IMR-90 (cell line): ENCODE measurements at places on chromosomes 4 and X. TPM values are rescaled to one million over a fixed set of nuclear protein-coding genes. Genes with fewer than 3 reads are reported as not detected.
A peak's percentile ranks its signal among the peaks of the same experiment; 100 is the strongest.

DNA sequence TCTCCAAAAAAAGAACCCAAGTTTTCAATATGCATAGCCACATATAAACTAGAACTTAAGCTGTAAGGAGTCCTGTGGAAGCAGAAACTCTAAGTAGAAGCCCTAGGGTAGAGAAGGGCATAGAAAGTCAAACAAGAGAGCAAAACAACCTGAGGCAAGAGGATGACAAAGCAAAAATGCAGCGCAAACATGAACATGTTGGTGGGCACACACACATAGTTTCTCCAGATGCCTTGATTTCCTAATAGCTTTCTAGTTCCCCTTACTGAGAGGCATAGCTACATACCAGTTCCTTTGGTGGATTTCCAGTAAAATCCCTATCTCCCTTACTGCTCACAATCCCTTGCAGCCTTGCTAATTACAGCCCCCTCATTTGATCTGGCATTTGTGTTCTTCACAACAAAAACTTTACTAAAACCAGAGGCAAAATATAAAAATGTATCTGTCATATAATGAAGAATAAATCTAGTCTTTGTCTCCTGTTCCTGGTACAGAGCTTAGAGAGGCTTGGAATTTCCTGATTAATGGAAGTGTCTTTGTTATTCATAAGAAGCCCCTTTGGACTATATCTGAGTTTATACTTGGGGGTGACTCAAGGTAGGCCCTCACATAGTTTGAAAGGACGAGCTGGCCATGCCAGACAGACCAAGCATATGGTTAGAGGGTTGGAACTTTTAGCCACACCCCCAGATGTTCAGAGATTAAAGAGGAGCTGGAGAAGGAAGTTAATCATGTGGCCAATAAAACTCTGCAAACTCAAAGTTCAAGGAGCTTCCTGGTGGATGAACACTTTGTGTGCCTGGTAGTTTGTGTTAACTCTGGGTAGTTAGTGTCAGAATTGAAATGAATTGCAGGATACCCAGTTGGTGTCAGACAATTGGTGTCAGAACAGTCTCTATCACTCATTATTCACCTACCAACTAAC lies 52.7 kb upstream of the ZCCHC13 start:
- DNase-seq = peak; percentile 68
- H3K36me3 ChIP-seq = peaks cover 7% of the 10 kb centered on the region
- no peaks in the 10 kb centered on the region; the same call in 1 of the 2 replicates for H3K27me3 ChIP-seq
- peaks cover 12% of the 10 kb centered on the region for H3K4me1 ChIP-seq

DNA sequence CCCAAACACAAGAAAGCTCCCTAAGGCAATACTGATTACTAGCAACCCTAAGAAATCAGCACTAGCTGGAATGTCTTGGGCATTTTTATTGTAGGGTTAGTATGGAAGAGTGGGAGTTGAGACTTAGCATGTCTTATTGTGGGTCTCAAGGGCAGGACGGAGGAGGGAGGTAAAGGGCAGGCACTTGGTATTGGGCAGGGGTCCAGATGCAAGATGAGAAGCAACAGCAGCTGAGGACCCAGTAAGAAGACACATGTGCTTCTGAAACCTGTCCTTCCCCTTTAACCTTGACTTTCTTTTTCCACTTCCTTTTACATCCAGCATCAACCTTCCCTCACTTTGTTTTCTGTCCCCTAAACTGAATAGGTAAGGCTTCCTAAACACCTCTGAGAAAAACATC lies 37.4 kb downstream of the LARP7 start:
- H3K27me3 ChIP-seq = no peaks in the 10 kb centered on the region
- H3K27ac ChIP-seq = no peak overlapping the region
- H3K36me3 ChIP-seq = no peaks in the 10 kb centered on the region
- DNase-seq = no peak
- H3K4me3 ChIP-seq = no peak overlapping the region

GRCh38 chr4:119834906-119835612 lies 206.5 kb upstream of the PDE5A start:
- H3K4me3 ChIP-seq = no peak overlapping the region
- peaks cover 6% of the 10 kb centered on the region for H3K4me1 ChIP-seq
- peak overlapping the region; percentile 97; the same call in 1 of the 2 replicates for H3K27ac ChIP-seq
- H3K27me3 ChIP-seq = no peaks in the 10 kb centered on the region

- no peak overlapping the region for H3K4me3 ChIP-seq
- peaks cover 31% of the 10 kb centered on the region for H3K4me1 ChIP-seq
- H3K36me3 ChIP-seq = no peaks in the 10 kb centered on the region; the same call in 1 of the 2 replicates
- DNase-seq = no peak
- H3K27me3 ChIP-seq = no peaks in the 10 kb centered on the region
Observed at GRCh38 chr4:87033902-87034301, 99.1 kb downstream of the AFF1 start.

GRCh38 chrX:2592279-2592678 lies 91.5 kb upstream of the DHRSX start:
- H3K36me3 ChIP-seq = no peaks in the 10 kb centered on the region
- no peak for DNase-seq
- no peaks in the 10 kb centered on the region for H3K27me3 ChIP-seq
- H3K27ac ChIP-seq = no peak overlapping the region

- H3K27me3 ChIP-seq = no peaks in the 10 kb centered on the region
- peaks cover 13% of the 10 kb centered on the region for H3K4me1 ChIP-seq
- H3K36me3 ChIP-seq = no peaks in the 10 kb centered on the region
- peak overlapping the region; percentile 96 for H3K27ac ChIP-seq
- 0 out of 2 replicates have a peak overlapping the region, but pooled peaks have one; percentile 4 for H3K4me3 ChIP-seq
Observed at GRCh38 chr4:122798101-122798500, 28.5 kb upstream of the FGF2 start.

- no peaks in the 10 kb centered on the region for H3K4me1 ChIP-seq
- DNase-seq = peak; percentile 1
- no peak overlapping the region for H3K4me3 ChIP-seq
- no peaks in the 10 kb centered on the region for H3K36me3 ChIP-seq
Observed at GRCh38 chr4:33160126-33160525, 2440.0 kb downstream of the PCDH7 start.

GRCh38 chr4:58833126-58833525 lies 1722.9 kb upstream of the IGFBP7 start:
- no peak for DNase-seq
- no peak overlapping the region for H3K4me3 ChIP-seq
- no peaks in the 10 kb centered on the region for H3K27me3 ChIP-seq
- no peaks in the 10 kb centered on the region for H3K4me1 ChIP-seq
- no peak overlapping the region for H3K27ac ChIP-seq

- H3K36me3 ChIP-seq = no peaks in the 10 kb centered on the region
- H3K4me3 ChIP-seq = no peak overlapping the region
- H3K27me3 ChIP-seq = no peaks in the 10 kb centered on the region
- DNase-seq = no peak
- peaks cover 6% of the 10 kb centered on the region for H3K4me1 ChIP-seq
Observed at GRCh38 chr4:24862073-24862751, 50.6 kb downstream of the CCDC149 start.

DNA sequence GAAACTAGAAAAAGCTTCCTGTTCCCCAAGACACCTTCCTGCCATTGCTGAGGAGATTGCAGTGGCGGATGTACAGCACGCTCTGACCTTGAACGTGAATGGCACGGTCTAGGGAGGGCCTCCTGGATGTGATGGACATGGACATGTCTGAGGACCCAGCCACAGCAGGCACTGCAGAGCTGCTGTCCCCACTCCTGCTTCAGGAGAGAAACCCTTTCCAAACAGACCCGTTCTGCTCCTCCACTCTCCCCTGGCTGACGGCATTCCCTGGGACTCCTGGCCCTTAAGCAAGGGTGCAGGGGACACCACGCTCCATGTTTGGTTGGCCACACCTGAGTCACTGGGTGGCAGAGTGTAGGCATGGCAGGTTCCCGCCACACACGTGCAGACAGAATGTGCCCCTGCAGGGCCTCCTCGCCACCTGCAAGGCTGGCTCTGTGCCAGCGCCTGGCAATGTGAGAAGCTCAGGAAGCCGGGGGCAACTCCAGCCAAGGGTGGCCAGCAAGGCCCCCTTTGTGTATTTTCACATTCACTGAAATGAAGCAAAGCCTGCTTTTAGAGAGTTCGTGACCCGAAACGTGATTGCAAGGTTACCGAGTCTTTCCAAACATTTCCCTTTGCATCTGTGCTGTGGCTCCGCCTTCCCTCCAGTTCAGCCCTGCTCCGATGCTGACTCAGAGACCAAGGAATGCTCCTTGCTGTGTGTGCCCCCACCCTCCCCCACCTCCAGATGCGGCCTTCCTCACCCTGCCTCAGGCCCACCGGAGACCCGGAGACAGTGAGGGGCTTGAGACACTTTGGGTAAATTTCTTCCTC lies 46.1 kb downstream of the HTRA3 start:
- H3K27me3 ChIP-seq = no peaks in the 10 kb centered on the region
- no peak overlapping the region for H3K4me3 ChIP-seq
- no peaks in the 10 kb centered on the region for H3K36me3 ChIP-seq
- peaks cover 14% of the 10 kb centered on the region for H3K4me1 ChIP-seq
- peak; percentile 89 for DNase-seq
- peak overlapping the region; percentile 18; the same call in 1 of the 2 replicates for H3K27ac ChIP-seq

GRCh38 chrX:40459571-40460158 lies 121.1 kb upstream of the ATP6AP2 start:
- DNase-seq = no peak
- no peaks in the 10 kb centered on the region for H3K4me1 ChIP-seq
- no peak overlapping the region for H3K4me3 ChIP-seq
- no peak overlapping the region for H3K27ac ChIP-seq

- H3K27me3 ChIP-seq = no peaks in the 10 kb centered on the region
- no peak overlapping the region for H3K27ac ChIP-seq
- DNase-seq = no peak
Observed at GRCh38 chr4:75179510-75179909, 246.6 kb downstream of the PARM1 start.

DNA sequence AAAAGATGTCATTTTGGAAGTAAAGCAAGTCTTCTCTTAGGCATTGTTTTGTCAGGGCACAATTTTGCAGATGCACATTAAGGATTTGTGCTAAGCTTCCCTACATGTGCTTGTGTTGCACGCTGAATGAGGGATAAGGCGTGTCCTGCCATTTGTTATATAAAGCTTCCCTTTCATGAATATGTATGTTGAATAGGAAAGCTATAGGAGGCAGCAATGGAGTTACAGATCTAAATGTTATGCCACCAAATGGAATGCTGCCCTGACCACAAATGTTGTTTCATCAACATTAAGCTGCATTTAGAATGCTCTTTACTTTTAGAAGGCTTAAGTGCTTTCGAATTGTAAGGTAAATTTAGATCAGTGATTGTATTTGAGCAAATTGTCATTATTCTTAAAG lies 20.9 kb downstream of the SGMS2 start:
- no peak overlapping the region for H3K4me3 ChIP-seq
- no peaks in the 10 kb centered on the region for H3K27me3 ChIP-seq
- no peaks in the 10 kb centered on the region for H3K36me3 ChIP-seq
- no peak for DNase-seq

DNA sequence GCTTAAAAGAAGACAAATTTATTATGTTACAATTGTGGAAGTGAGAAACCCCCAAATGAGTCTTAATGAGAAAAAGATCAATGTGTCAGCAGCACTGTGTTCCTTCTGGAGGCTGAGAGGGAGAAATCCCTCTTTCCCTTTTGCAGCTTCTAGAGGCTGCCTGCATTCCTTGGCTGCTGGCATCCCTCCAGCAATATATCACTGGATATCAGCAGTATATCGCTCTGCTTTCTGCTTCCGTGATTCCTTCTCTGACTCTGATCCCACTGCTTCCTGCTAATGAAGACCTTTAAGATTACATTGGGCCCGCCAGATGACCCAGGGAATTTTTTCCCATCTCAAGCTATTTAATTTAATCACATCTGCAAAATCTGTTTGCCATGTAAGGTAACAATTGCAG lies 1008.0 kb downstream of the RAPGEF2 start:
- H3K4me3 ChIP-seq = no peak overlapping the region
- no peak for DNase-seq
- H3K27ac ChIP-seq = no peak overlapping the region
- H3K4me1 ChIP-seq = no peaks in the 10 kb centered on the region

Gene CFAP299
- 1.1 and 1.9 TPM in 2 replicates for total RNA-seq

Gene RNF212
- total RNA-seq = under 0.01 TPM in 2 replicates

Gene DTHD1
- total RNA-seq = not detected in 2 replicates

Gene NALF2
- not detected in 2 replicates for total RNA-seq

Gene GPR82
- total RNA-seq = not detected in 2 replicates

Gene MAGEB4
- not detected in 2 replicates for total RNA-seq

Gene MAOB
- 0.28 and 0.36 TPM in 2 replicates for total RNA-seq

Gene GLUD2
- 1.4 and 1.6 TPM in 2 replicates for total RNA-seq

Gene UGT2A3
- total RNA-seq = not detected in 2 replicates

Gene CXCL10
- total RNA-seq = 0.18 and 0.28 TPM in 2 replicates
